ENCODE measurements at places on chromosomes 5 and 9.

DNA sequence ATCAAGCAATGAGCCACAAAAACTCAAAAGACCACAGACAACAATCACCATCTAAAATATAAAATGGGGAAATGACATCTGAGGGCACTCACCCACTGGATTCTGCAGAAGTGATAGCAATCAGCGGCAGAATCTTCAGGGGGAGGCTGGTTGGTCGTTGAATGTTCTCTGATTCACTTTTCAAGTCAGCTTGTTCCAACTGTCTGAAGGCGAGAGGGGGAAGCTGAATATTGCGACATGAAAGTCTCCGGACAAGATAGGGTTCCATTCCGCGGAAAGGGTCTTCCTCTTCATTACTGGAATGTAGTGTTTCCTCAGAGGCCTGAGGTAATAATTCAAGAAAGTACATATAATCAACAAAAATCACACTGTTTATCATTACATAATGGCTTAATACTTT, 94.9 kb upstream of the PDE4D start:
- DNase-seq, result no peak

DNA sequence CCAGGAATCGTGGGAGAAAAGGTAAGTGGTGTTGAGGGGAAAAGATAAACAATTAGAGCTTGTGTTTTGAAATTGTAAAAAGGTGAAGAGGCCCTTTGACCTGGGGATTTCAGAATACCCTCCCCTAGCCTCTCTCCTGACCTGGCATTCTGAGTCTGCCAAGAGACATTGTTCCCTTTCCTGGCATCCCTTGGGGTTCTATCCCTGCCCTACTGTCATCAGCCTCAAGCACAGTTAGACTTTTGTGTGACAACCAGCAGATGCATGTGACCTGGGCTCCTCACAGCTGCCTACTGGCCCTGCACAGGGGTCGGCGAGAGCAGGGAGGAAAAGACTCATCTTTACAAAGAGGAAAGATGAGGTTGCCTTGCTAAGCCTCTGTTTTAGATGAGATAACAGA, 72.2 kb upstream of the ORM1 start:
- DNase-seq, result no peak

- DNase-seq, result no peak
Measured at GRCh38 chr9:14418301-14418940, 104.5 kb upstream of the NFIB start.

- no peak for DNase-seq
Measured at GRCh38 chr5:59525957-59526356, 367.6 kb downstream of the PDE4D start.

DNA sequence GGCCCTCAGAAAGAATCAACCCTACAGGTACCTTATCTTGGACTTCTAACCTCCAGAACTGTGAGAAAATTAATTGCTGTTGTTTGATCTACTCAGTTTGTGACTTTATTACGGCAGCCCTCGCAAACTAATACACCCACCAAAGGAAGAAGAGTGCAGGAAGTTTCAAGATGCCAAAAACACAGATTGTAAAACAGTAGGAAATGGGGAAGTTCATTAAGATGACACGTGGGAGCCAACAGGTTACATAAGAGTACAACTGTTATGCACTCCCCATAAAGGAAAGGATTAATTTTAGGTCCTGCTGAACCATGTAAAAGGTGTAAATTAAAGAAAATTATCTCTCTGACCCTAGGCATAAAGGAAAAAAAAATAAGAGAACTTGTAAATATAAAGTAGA, 294.3 kb downstream of the EPB41L4A start:
- no peak for DNase-seq
